Progenitor cell of endocrine pancreas (in vitro differentiated cells): ENCODE measurements at places on chromosomes 1 and 21.

- no peak for DNase-seq
Measured at GRCh38 chr1:236394879-236395229, 768 bp downstream of the EDARADD start.

- no peak for DNase-seq
Measured at GRCh38 chr1:48784301-48784700, 7.6 kb upstream of the BEND5 start.

DNA sequence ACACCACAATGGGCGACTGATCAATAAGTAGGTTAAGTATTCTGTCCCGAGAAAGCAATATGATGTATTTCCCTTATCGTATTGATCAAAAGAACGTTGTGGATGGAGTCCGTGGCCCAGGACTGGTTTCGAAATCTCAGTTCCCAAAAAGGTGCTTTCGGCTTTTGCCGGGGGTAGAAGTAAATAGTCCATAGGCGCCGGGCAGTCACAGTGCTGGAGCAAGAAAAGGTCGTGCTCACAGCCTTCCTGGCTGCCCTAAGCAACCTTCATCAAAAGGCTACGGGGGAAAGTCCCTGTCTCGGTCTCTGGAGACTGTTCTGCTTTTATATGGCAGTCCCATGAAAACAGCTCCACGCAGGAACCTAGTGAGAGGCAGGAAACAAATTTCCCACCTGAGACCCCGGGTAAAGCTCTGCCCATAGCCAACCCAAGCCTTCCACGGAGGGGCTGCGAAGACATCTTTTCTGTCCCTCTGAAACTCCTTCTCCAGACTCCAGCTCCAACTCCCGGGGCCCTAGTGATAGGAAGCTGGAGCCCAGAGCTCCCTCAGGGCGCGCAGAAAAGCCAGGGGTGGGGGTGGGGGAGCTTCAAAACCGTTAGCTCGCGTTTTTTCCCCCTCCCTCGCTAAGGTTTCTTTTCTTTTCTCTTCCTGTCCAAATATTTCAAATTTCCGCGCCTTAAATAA, 7.0 kb downstream of the CDKN2C start:
- DNase-seq, result no peak

- no peak for DNase-seq
Measured at GRCh38 chr1:86461482-86461881, 7.2 kb upstream of the CLCA1 start.

DNA sequence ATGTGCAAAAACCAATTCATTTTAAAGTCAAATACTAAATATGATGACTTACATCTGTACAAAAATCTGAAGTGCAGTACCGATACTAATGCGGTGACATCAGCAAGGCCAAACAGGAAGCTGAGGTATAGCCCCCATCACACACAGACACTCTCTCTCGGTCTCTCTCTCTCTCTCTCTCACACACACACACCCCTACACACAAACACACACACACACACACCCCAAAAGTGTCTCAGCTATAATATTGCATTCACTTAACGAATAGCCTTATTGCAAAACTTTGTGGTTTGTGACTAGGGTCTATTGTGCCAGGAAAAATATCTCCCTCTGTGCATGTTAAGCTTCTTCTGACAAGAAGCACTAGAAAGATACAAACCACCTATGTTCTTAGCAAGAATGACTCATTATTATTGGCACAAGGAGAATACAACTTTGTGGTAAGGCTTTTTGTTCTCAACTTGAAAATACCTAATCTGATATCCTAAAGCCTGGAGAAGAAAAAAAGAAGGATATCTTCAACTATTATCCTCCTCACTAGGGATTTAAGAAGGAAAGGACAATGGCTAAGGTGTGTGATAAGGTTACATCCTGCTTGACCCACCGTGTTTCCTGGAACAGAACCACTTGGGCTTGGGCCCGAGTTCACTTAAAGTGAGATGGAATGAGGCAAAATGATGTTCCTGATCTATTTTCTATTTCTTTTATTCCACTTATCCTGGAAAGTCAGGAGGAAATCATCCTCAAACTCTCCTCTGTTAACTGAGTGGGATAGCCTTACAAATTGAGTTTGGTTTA, 107.1 kb downstream of the NIBAN1 start:
- DNase-seq, result no peak

GRCh38 chr1:64183395-64184002, 19.9 kb upstream of the UBE2U start:
- no peak for DNase-seq

DNA sequence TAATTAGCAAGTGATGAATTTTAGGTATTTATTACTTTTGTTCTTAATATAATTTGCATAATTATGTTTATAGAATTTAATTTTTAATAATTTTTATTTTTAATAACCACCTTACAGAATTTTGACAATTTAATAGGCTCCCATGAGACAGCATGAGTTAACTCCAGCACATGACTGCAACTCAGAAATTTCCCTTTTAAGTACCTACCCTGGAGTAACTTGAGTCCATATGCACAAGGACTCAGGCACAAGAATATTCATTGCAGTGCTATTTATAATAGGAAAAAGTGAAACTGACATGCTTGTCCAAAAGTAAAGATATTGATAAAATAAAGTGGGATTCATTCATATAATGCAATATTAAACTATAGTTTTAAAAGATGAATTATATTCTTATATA, 54.1 kb upstream of the C1orf53 start:
- no peak for DNase-seq

DNA sequence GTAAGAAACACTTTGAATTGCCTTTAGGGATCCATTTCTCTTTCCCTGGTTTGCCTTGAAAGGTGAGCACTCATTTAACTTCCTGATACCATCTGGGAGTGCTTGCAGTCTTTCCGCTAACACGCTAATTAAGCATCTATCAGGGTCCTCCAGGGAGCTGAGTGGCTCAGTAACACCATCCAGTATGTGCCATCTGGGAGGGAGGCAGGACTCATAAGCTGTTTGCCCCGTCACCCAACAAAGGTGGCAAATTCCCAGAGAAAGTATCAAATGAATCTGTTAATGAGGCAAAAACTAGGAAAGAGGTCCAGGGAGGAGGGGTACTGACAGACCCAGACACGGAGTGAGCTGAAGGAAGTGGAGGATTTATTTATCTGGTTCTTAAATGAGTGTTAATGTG, 430.9 kb downstream of the HLX start:
- DNase-seq, result no peak

GRCh38 chr21:36557316-36557715, 77.4 kb upstream of the CLDN14 start:
- no peak for DNase-seq

DNA sequence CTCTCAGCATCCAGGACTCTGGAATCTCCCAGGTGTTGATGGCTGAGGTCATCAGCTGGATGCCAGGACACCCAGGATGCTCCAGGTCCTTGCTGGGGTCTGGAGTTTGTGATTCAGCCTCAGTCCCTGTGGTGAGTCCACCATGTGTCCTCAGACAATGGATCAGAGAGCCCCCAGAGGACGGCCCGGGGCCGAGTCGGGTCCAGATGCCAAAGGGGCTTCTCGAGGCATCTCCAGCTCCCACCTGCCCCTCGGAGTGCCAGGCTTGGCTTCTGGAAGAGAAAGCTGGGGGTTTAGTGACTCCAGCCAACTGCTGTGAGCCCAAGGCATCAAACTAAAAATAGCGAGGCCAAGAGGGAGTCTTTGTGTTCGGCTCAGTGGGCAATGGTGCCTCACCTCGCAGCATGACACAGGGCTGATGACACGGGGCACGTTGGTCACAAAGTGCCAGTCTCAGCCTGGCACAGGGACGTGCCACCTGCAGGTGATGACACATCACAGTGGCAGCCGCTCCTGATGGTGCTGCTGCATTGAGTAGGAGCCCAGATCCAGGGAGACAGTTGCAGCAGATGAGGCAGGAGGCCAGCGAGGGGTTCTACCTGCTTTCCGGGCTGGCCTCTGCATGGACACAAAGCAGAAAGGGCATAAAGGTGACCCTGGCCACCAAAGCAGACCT, 10.6 kb downstream of the PDE9A start:
- DNase-seq, result no peak

- DNase-seq, result no peak
Measured at GRCh38 chr1:114976891-114977290, 52.7 kb upstream of the TSHB start.

DNA sequence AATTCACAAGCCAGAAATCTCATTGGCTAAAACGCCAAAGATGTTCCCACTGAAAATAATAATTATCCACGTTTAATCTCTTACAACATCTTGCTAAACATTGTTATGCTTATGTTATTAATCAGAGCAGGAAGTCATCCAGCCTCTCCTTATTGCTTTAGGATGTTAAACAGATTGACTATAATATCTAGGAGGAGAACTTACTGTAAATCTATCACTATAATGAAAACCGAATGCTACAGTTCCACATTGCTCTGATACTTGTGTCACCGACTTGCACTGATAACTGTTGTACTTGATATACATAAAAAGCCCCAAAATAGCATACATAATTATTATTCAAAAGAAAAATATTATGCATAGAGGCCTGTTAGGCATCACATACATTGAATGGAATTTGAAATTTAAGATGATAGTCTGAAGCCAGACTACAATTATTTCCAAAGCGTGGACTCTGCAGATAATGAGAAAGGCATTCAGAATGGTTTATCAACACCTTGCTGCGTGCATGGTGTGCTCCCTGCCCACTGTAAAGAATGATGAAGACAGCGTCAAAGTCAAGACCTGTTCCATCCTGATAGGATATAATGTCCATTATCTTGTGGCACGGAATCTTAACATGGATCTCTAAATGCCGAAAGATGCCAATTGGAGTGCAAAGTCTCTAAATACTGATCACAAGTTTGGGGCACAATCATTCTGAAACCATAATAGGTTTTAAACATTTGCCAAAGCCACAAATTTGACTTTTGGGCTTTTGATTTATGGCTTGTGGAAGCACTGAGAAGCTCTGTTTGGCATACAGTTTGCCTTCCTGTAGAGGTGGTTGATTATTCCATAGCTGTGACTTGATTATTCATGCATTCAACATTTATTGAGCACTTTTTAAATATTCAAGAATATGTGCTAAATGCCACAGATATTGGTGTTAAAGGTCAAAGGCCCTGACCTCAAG, 71.3 kb downstream of the CRB1 start:
- no peak for DNase-seq

GRCh38 chr1:119885903-119886783, 10.2 kb downstream of the ADAM30 start:
- peak; percentile 23 for DNase-seq

GRCh38 chr1:101203820-101204540, 32.8 kb upstream of the S1PR1 start:
- no peak for DNase-seq

DNA sequence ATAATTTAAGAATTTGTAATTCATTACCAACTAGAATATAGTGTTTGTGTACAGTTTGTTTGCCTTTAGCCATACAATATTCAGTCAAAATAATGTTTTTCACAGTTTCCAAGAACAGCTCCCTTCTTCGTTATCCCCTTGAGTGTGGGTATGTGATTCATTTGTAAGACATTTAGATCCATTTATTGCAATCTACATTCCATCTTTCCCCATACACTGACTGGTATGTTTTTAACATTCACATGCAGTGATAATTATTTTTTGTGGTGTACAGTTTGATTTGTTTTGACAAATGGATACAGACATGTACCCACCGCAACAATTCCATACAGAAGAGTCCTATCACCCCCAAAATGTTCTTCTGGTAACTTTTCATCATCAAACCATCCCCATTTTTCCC, 589.1 kb upstream of the ADAMTS5 start:
- DNase-seq, result no peak

GRCh38 chr1:236636017-236636416, 31.7 kb upstream of the HEATR1 start:
- no peak for DNase-seq

- DNase-seq, result no peak
Measured at GRCh38 chr1:30083800-30084464, 639.5 kb downstream of the MATN1 start.

GRCh38 chr1:70468180-70468579, 57.1 kb downstream of the CTH start:
- DNase-seq, result no peak

DNA sequence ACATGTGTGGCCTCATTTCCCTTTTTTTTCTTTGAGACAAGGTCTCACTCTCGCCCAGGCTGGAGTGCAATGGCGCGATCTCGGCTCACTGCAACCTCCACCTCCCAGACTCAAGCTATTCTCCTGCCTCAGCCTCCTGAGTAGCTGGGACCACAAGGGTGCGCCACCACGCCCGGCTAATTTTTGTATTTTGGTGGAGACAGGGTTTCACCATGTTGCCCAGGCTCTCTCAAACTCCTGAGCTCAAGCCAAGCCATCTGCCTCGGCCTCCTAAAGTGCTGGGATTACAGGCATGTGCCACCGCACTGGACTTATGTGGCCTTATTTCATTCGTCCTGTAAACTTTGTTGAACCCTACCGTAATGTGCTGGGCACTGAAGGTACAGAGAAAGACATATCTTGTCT, 569 bp upstream of the WARS2 start:
- no peak for DNase-seq

DNA sequence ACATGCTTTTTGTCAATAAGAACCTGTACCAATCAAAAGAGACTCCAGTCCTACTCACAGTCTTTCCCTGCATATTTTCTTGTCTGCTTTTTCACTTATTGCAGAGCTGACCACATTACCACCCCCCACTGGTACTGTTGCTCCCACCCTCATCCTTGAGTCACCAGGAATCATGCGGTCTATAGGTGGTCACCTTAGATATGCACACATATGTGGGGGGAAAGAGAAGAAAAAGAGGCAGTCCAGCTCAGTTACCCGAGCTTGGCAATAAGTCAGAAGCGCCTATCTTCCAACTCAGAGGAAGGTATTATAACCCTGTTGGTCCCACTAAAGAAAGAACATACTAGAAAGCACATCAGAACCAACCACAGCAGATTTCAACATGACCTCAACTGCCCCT, 119.2 kb downstream of the SMYD2 start:
- DNase-seq, result no peak

DNA sequence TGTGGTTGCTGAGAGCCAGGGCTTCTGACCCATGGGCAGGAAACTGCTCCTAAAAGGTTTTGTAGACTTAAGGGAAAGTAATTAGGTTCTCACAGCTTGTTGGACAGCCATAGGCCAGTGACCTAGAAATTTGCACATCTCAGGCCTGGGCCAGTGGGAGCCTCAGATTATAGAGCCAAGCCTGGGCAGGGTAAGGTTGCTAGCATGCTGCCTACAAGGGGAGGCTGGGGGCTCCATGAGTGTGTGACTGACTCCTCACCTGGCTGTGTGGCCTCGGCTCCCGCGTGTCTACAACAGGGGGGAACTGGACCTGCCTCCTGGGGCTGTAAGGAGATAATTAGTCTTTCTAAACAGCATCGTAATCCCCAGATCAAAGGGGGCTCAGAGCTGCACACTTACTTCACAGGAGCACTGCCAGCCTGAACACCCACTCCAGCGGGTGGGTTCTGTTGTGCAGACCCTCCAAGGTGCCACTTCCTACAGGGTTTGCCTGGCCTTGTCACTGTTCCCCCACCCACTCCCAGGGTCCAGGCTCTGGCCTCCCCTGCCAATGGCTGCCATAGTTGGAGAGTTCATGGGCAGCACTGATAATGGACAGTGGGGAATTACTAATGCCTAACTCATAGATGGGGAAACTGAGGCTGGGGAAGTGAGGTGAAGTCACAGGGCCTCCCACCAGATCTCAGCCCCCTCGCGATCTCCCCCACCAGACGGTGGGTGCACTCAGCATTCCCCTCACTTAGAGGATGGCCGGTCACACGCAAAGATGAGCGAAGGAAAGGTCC, 230.4 kb upstream of the TMEM51 start:
- DNase-seq, result no peak
